T47D (cell line): ENCODE measurements at places on chromosomes 1 and 21.

- DNase-seq: no peak
These were observed at the start of gene B3GALNT2 for GRCh38 chr1:235504122-235504493. B3GALNT2 (minus strand) TSS chr1:235504452; CDS start chr1:235504252, 200 bp downstream.

GRCh38 chr1:181175955-181176354, 87.5 kb downstream of the IER5 start:
- DNase-seq: no peak

DNA sequence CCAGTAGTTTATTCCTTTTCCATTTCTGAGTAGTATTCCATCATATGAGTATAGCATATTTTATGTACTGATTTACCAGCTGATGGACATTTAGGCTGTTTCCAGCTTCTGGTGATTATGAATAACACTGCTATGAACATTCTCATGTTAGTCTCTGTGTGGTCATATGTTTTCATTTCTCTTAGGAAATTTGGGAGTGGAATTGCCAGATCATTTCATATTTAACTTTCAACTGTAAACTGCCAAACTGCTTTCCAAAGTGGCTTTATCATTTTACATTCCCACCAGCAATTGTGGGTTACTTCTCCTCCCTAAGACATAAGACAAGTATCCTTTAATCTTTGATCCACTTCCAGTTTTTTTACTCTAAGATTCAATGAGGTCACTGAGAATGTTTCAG, 85.7 kb upstream of the RALGPS2 start:
- no peak for DNase-seq

- DNase-seq: no peak
These were observed 34.8 kb downstream of the LRRC8C start for GRCh38 chr1:89667691-89668090.

DNA sequence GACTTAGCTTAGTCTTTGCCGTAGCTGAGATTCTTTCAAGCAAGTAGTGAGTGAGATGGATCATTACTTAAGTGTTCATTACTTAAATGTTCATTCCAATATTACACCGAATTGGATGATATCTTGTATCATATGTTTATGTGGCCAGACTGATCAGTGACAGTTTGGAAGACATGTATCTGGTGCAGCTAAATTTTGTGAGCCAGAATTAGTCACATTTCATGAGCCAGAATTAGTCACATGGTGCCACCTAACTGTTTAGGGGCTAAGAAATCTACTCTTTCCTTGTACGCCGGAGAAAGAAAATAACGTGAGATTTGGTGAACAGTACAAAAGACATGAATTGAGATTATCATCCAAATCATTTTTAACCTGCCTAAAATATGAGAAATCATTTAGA, 355.6 kb downstream of the USP25 start:
- no peak for DNase-seq

GRCh38 chr1:225980005-225980836, 18.9 kb downstream of the SDE2 start:
- DNase-seq: no peak

DNA sequence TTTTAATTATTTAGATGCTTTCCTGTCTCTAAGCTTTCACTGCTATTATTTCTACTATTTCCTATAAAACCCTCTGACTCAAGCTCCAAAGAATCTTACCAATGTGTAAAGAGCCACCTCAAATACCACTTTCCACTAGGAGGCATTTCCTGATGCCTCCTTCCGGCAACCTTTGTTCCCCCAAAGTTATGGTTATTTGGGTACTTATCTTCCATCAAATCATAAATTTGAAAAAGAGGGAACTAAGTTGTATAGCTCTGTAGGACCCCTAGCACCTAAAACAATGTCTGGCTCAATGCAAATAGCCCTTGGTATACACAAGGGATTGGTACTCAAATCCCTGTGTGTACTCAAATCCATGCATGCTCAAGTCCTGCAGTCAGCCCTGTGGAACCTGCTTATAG, 79.6 kb downstream of the NME7 start:
- DNase-seq: no peak

DNA sequence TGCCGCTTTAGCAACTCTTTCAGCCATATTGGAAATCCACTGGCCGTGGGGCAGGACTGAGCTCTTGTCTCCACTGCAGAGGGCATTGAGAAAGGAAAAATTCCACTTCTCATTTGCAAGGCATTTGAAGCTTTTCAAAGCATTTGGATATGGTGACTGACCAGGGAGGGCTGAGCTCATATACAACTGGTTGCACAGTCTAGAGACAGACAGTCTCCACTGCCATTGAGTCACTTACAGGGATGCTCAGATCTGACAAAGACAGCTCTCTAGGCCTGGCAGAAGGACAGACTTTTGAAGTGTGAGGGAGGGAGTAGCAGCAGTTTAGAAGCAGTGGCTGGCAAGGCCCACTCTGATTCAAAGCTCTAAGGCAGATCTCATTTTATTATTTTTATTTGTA, 24.2 kb downstream of the NCF2 start:
- no peak for DNase-seq

DNA sequence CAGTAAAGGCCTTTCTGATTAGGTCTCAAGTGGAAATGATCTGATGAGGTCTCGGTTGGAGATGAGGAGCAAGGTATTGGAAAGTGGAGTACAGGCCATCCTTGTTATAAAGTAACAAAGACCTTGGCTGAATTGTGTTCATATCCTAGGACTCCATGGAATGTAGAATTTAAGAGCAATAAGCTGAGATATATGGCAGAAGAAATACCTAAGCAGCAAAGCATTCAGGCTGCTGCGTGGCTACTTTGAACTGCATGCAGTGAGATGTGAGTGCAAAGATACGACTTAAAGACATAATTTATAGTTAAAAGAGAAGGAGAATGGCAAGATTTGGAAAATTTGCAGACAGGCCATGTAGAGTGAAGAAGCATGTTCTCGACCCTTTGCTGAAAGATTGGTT, 11.2 kb upstream of the XPR1 start:
- DNase-seq: no peak

GRCh38 chr1:67372136-67372535, 58.1 kb downstream of the SERBP1 start:
- DNase-seq: no peak

- no peak for DNase-seq
These were observed 48.9 kb upstream of the F3 start for GRCh38 chr1:94590203-94591137.

DNA sequence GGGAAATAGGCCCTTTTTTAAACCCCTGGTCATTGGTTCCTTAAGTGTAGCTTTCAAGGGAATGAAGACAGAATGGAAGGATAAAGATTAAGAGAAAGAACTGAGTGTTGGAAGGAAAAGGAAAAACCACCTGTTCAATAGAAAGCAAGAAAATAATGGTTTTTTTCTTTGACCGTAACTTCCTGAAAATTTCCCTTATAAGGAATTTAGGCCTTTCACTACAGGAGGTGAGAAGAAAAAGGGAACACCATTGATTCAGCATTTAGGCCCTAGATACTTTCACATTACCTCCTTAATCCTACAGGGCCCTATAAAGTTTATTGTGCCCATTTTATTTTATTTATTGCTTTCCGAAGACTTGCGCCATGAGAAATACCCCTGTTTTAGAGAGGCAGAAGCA, 18.9 kb downstream of the KPNA6 start:
- no peak for DNase-seq

DNA sequence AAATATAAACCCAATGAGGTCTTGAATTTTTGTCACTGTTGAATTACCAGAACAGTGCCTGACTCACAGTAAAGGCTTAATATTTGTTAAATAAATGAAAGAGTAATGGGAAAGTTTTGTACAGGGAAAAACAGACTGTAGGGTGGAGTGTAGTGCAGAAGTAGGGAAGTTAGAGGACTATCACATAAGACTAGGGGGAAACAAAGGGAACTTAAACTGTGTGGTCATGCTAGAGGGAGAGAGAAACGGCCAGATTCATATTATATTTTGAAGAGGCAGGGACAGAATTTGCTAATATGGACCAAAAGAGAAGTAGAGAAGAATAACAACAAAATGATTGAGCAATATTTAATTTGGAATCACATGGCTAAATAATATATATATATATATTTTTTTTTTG, 14.8 kb downstream of the CTSK start:
- DNase-seq: no peak

DNA sequence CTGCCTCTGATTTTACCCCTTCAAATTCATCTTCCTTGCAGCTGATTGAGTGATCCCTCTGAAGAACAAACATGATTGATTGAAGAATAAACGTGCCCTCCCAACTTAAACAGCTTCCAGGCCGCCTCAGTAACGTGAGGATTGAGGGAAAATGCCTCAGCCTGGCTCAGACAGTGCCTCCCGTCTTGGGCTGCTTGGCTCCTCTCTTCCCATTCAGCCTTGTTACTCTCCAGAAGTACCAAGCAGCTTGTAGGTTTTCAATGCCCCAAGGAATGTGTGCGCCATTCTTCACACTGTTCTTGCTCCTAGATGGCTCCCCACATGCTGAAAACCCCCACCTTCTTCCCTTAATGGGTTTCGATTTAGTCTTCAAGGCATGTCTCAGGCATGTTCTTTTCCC, 51.8 kb downstream of the ST6GALNAC5 start:
- no peak for DNase-seq

DNA sequence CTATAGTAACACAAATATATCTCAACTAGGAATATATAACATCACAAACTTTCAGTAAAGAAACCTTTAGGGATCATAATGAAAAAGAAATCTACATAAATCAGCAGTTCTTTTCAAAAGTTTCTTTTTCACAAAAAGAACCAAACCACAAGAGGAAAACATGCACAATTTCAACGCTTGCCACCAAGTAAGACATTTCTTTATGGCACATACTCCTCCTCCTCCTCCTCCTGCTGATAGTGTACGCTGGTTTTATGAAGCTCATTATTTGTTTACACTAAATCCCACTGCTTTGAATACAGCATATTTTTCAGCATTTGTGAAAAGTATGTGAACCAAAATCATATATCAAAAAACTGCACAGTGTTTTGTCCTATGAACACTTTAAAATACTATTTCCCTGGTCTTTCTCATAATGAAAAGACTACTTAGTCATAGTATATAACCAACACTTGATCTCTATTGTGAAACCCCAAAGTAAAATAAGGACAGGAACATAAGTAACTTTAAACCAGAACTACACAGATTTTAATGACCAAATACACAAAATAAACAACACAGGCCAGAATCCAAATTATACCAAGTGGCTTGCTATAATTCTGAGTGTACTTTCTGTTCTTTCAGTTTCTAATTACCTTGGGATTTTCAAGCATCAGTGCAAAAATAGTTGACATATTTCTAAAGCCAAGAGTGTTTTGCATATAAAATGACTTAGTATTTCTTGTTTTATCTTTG, 184.2 kb downstream of the EIF4G3 start:
- DNase-seq: no peak

DNA sequence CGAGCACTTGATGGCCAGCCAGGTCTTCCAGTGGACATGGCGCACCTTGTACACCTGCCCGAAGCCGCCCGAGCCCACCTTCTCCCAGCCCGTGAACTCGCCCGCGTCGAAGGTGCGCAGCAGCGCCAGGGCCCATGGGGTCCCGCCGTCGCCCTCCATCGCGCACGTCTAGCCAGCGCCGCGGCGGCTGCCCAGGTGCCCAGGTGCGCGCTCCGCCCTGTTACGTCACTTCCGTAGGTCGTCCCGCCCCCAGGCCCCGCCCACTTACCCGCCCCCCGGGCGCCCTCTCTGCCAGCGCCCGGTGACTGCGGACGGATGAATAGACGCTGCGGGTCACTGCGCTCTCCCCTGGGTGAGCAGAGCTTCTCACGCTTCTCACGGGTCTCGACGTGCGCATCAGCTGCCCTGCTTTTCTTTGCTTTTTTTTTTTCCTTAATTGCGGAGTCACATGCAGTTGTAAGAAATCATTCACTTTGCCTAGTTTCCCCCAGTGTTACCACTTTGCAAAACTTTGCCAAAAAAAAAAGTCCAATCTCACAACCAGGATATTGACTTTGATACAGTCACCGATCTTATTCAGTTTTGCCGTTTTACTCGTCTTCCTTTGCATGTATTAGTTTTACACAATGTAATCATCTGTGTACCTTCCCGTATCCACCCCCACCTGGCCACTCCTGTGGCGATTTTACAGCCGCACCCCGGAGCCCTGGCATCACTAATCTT, at the start of gene RIPK4:
Gene RIPK4, minus strand, starts transcription at position 170 of the 723 bp plus-strand sequence. Its CDS starts 11 bp downstream, at position 159.
- DNase-seq: peak; percentile 92

- DNase-seq: no peak
These were observed 2.5 kb downstream of the ETV3 start for GRCh38 chr1:157135646-157136045.

DNA sequence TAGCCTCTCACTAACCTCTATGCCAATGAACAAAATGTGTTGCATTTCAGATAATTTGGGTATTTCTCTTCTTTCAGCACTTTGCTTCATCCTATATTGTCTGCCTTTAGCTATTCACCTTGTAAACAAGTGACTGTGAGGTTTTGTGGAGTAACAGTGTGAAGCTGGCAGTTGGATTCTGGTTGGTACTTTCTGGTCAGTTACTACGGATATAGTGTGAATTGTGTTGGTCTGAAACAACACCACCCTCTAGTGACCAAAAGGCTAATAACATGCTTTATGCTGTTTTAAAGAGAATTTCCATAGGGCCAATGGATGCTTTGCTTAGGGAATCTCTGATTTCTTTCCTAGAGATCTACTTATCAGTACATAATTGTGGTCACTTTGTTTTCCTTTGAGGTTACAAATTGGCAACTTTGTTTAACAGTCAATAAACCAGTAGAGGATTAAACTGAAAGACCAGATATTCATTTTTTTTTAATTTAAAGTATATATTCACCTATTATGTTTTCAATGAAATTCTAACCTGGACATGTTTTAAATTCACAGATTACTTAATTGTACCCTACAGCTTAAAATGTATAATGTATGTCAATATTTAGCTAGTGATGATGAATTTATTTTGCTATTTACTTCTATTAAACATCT, 2.5 kb upstream of the PTGER3 start:
- peak; percentile 31 for DNase-seq

GRCh38 chr1:176073524-176074157, 133.4 kb downstream of the COP1 start:
- DNase-seq: peak; percentile 47

DNA sequence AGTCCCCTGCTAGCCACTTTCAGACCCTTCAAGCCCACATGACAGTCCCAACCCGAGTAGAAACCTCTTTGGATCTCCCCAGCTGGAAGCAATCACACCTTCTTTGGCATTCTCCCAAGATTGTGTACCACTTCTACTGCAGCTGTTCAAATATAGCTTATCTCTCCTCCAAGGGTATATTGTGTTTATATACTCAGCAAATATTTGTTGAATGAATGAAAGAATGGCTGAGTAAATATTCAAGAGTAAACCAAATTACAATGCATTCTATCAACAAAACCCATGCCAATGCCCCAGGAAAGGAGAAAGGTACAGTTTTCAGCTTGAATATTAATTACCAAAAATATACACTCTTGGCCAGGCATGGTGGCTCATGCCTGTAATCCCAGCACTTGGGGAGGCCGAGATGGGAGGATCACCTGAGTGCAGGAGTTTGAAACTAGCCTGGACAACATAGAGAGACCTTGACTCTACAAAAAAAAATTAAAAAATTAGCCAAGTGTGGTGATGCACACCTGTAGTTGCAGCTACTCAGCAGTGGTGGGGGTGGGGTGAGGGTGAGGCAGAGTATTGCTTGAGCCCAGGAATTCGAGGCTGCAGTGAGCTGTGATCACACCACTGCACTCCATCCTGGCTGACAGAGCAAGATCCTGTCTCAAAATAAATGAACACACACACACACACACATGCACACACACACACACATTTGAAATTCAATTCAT, 68.5 kb downstream of the NIBAN1 start:
- DNase-seq: peak; percentile 95

- no peak for DNase-seq
These were observed 61.8 kb upstream of the TTLL7 start for GRCh38 chr1:84060781-84061180.
